Activated CD8-positive, alpha-beta T cell treated with anti-CD3 and anti-CD28 coated beads for 36 hours (primary cell): ENCODE measurements at places on chromosomes 3 and 15. TPM values are rescaled to one million over a fixed set of nuclear protein-coding genes. Genes with fewer than 3 reads are reported as not detected.
A peak's percentile ranks its signal among the peaks of the same experiment; 100 is the strongest.

- no peak overlapping the region for H3K27ac ChIP-seq
- DNase-seq = no peak
- no peaks in the 10 kb centered on the region for H3K27me3 ChIP-seq
These were observed 12.2 kb downstream of the NEK10 start for GRCh38 chr3:27356976-27357375.

- H3K36me3 ChIP-seq = no peaks in the 10 kb centered on the region
- H3K27me3 ChIP-seq = peaks cover 14% of the 10 kb centered on the region
- H3K4me3 ChIP-seq = no peak overlapping the region
- DNase-seq = peak; percentile 68
- H3K27ac ChIP-seq = no peak overlapping the region
These were observed 141.9 kb upstream of the SMAD3 start for GRCh38 chr15:66923438-66923881.

- H3K27ac ChIP-seq = no peak overlapping the region
- H3K4me1 ChIP-seq = peaks cover 20% of the 10 kb centered on the region
- H3K4me3 ChIP-seq = no peak overlapping the region
- no peaks in the 10 kb centered on the region for H3K27me3 ChIP-seq
- no peak for DNase-seq
These were observed 99.6 kb downstream of the TMCC1 start for GRCh38 chr3:129793942-129794310.

GRCh38 chr15:67290319-67290718 is 35.7 kb downstream of the IQCH start:
- H3K27me3 ChIP-seq = no peaks in the 10 kb centered on the region
- H3K4me1 ChIP-seq = no peaks in the 10 kb centered on the region
- H3K36me3 ChIP-seq = no peaks in the 10 kb centered on the region
- DNase-seq = no peak
- H3K27ac ChIP-seq = no peak overlapping the region
- no peak overlapping the region for H3K4me3 ChIP-seq

- no peak overlapping the region for H3K4me3 ChIP-seq
- no peak for DNase-seq
- no peaks in the 10 kb centered on the region for H3K27me3 ChIP-seq
These were observed 26.1 kb downstream of the TFRC start for GRCh38 chr3:196055683-196056270.

DNA sequence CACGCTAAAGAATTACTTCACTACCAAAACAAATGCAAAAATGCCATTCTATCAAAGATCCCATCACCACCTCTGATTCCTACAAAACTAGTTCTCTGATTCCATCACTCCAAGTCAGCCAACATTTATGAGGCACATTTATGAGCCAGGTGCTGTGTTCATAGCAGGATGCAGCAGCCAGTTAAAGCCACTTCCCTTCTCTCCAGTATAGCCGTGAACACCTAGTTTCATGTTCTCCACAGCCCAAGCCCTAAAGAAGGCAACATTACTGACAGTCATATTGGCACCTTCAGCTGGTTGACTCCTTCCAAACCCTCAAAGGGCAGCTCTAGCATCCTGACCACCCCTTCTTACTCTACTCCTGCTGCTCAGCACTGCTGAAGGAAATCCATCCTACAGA is 36.4 kb downstream of the RYK start:
- no peaks in the 10 kb centered on the region for H3K27me3 ChIP-seq
- H3K4me3 ChIP-seq = no peak overlapping the region
- H3K27ac ChIP-seq = no peak overlapping the region
- peaks cover 20% of the 10 kb centered on the region for H3K36me3 ChIP-seq

GRCh38 chr3:188002626-188003138 is 151.3 kb upstream of the LPP start:
- no peaks in the 10 kb centered on the region for H3K27me3 ChIP-seq
- peaks cover 47% of the 10 kb centered on the region for H3K4me1 ChIP-seq
- H3K36me3 ChIP-seq = no peaks in the 10 kb centered on the region
- H3K4me3 ChIP-seq = no peak overlapping the region
- DNase-seq = no peak
- no peak overlapping the region for H3K27ac ChIP-seq

Gene ACKR4
- not detected for total RNA-seq

Gene ADAMTS17
- total RNA-seq = 1.5 TPM

Gene NRG4
- total RNA-seq = not detected

Gene GOLGA8M
- total RNA-seq = 1.0 TPM

Gene KBTBD13
- total RNA-seq = not detected

Gene WNT7A
- total RNA-seq = not detected

Gene CLSTN2
- not detected for total RNA-seq
